ENCODE measurements at places on chromosomes 2 and 18. TPM values are rescaled to one million over a fixed set of nuclear protein-coding genes. Genes with fewer than 3 reads are reported as not detected.

Gene HOXD10
- not detected for total RNA-seq

Gene AQP12B
- not detected for total RNA-seq

Gene RGPD3
- total RNA-seq: 1.1 TPM

Gene CLEC4F
- 1.1 TPM for total RNA-seq

Gene SNRPD1
- 6.8 TPM for total RNA-seq

Gene ACKR3
- 21.0 TPM for total RNA-seq

Gene POTEE
- not detected for total RNA-seq

Gene CD226
- 0.78 TPM for total RNA-seq

Gene SNTG2
- total RNA-seq: 2.4 TPM

Gene ITSN2
- total RNA-seq: 79.7 TPM

Gene ALPI
- not detected for total RNA-seq

Gene EMILIN1
- total RNA-seq: 209 TPM

Gene PPP1R1C
- 0.58 TPM for total RNA-seq

Gene ASXL3
- 2.2 TPM for total RNA-seq

Gene GPR55
- total RNA-seq: not detected

Gene GALNT5
- total RNA-seq: 0.35 TPM

Gene KLF11
- total RNA-seq: 57.2 TPM

Gene DOK6
- total RNA-seq: 3.4 TPM

Gene SIX3
- total RNA-seq: 0.15 TPM

Gene COL4A3
- 2.7 TPM for total RNA-seq

Gene REG3G
- not detected for total RNA-seq

Gene CMPK2
- 3.1 TPM for total RNA-seq

Gene STEAP3
- total RNA-seq: 5.2 TPM

Gene DCDC2C
- 0.19 TPM for total RNA-seq

Gene KCNS3
- 37.3 TPM for total RNA-seq

Gene NFATC1
- 14.8 TPM for total RNA-seq

Gene BMP10
- not detected for total RNA-seq

Gene GRHL1
- 1.3 TPM for total RNA-seq

Gene COL5A2
- total RNA-seq: 67.1 TPM

Gene ITGB6
- not detected for total RNA-seq

Gene SLC5A7
- 2.3 TPM for total RNA-seq

Gene DYNAP
- not detected for total RNA-seq

Gene LYPD1
- 4.2 TPM for total RNA-seq

Gene VWA3B
- not detected for total RNA-seq

Gene NIFK
- 92.7 TPM for total RNA-seq

Gene TMEM37
- not detected for total RNA-seq

Gene SERPINB12
- not detected for total RNA-seq

Gene LHCGR
- total RNA-seq: 1.9 TPM

Gene HOXD8
- 2.5 TPM for total RNA-seq

Gene RGPD4
- total RNA-seq: not detected

Gene CD8A
- total RNA-seq: 0.42 TPM

Gene SEMA4F
- total RNA-seq: 4.4 TPM

Gene ZCCHC2
- 30.8 TPM for total RNA-seq

Gene ITPRIPL1
- total RNA-seq: 0.89 TPM

Gene MLPH
- total RNA-seq: 12.6 TPM

Data from gastroesophageal sphincter (tissue), 4 donors.